ENCODE measurements at places on chromosomes 6 and 20.

GRCh38 chr20:43681991-43682410 is 15.1 kb downstream of the MYBL2 start:
- no peak for DNase-seq

DNA sequence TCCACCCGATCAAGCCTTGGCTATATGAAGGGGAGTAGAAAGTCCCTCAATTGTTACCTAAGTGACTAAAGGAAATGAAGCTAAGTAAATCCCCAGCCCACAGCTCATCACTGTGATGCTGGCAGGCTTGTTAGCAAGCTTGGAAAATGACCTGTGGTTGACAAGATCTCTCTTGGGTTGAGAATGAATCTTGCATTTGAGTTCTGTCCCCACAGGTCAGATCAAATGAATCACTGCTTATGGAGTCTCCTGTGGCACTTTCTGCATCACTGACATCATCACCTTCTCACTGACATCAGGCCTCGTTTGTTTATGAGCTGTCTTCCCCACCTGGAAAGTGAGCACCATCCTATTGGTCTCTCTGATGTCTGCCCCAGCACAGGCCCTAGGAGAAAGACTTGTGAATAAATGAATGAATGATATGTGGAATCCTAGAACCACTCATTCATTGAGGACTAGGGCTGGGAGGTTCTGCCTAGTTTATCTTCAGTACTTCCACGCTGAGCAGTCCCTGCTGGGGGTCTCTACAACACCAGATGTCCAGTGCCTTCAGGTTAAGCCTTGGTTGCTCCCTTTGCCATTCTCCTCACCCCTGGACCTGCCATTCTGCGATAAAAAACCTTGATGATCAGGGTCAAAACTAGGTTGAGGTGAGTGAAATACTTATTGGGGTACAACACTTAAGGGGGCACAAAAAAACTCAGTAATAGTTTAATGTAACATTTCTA is 318.4 kb upstream of the MOCS1 start:
- no peak for DNase-seq

DNA sequence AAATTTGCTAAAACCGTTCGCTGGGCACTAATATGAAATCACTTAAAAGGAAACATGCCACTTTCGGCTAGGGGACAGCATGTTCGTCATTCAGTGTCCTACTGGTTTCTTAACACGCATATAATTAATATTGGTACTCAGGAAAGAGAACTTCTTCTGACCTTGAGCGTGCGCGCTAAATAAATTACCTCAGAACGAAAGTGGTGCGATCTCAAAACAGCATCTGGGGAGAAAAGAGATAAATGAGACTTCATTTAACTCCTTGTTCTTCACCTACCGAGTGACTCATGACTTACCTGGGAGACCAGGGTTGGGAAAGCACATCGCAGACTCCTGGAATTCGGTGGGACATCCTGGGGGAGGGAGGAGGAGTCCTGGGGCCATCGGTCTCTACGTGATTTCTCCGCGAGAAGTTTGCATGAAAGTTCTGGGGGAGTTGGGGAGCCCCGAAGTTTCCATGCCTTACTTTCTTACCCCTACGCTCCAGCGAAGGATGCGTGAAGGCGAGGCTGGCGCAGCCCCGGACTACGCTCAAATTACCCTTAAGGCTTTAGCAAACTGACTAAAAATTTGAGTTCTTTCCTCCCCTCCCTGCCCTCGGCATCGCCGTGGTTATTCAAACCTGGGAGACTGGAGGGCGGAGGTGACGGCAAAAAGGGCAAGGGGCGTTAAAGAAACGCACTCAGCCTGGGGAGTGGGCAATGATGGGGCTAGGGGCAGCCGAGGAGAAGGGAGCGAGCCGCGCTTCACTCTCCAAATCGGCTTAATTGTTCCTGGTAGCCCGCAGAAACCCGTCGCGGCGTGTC is 1.1 kb upstream of the BEND6 start:
- DNase-seq, result no peak

GRCh38 chr6:144320741-144321140 is 35.6 kb downstream of the UTRN start:
- DNase-seq, result no peak

DNA sequence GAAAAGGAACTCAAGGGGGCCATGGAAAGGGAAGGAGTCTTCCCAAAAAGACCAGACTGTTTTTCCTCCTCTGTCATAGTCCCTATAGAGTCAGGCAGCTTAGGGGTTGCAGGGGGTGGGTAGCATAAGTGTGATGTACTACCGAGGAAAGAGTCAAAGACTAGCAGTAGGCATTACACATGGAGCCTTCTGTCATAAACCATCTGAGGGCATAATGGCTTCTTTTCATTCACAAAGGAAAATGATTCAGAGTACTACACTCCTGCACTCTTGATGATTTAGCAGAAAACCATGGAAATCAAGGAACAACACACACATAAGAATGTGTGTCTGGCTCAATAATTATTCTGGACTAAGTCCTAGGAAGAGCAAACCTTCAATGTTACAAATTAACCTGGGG is 14.9 kb downstream of the PLN start:
- DNase-seq, result no peak

DNA sequence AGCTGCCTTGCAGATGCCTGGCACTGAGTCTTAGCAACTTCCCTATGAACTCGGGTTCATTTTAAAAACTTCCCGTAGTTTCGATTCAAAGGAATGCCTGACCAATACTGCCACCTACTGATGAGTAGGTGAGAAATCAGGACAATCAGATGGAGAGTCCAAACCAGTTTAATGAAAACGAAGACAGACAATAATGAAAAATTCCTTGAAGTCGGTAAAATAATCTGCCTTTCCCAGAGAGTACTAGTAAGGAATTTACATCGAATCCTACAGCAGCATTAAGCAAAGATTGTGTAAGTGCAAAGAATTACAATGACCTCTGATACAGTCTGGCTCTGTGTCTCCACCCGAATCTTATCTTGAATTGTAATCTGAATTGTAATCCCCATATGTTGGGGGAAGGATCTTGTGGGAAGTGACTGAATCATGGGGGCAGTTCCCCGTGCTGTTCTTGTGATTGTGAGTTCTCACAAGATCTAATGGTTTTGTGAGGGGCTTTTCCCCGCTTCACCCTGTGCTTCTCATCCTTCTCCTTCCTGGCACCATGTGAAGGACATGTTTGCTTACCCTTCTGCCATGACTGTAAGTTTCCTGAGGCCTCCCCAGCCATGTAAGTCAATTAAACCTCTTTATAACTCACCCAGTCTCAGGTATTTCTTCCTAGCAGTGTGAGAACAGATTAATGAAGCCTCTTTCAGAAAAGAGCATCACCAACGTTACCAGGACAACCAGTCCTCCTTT is 134.4 kb downstream of the ARHGAP18 start:
- DNase-seq, result no peak

- no peak for DNase-seq
Observed at GRCh38 chr6:2749969-2750600, 637 bp downstream of the MYLK4 start.

- no peak for DNase-seq
Observed at GRCh38 chr6:30211306-30211705, 1.9 kb downstream of the TRIM26 start.

DNA sequence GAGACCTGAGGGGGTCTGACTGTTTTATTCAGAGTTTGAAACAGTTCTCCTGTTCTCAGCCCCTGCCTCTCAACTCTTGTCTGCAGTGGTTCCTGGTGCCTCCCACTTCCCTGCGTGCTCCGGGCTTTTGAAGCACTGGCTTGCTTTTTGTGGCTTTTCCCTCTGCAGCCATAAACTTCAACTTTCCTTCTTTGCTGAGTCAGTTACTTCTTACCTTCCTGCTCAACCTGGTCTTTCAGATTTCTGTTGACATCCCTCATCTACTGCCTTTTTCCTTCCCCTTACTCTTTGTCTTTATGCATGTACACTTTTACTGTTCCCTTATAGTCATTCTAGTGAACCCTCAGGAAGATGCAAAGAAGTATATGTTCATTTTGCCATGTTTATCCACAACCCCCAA is 57.4 kb downstream of the ASXL1 start:
- DNase-seq, result no peak

DNA sequence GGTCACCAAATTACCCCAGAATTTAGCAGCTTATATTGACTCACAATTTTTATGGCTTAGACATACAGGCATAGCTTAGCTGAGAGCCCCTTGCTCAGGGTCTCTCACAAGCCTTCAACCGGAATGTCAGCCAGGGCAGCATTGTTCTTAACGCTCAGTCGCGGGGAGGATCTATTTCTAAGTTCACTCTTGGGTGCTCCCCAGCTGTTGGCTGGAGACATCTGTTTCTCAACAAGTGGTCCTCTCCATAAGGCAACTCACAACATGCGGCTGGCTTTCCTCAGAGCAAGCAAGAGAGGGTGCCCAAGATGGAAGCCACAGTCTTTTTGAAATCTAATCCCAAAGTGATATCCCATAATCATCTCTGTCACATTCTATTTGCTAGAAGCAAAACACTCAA is 46.6 kb downstream of the SLX4IP start:
- no peak for DNase-seq

GRCh38 chr20:46545077-46545826 is 5.2 kb downstream of the OCSTAMP start:
- peak; percentile 49 for DNase-seq

DNA sequence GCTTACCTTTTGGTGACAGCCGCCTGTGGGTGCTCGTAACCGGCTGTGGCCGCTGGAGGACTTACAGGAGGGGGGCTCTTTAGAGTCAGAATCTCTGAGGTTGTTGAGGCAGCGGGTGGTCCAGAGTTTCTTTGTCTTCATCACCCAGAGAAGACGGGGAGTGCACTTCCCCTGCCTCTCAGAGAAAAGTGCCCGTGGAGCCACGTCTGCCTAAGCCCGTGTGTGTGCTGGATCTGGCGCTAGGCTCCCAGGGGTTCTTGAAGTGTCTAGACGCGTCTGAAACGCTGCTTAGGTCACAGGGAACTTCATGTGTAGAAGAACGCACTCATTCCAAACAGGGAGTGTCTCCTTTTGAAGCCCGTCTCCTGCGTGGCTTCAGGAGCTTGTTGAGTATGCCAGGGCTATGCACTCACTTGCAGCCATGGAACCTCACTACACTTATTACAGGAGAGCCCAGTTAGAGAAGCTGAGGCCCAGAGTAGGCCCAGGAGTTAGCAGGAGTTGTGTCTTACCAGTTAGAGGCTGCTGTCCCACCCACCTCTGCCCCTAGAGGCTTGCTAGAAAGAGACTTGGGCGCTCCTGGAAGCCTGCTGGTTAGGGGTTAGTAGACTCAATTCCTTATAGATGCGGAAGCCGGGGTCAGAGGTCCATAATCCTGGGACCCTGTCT is 1.3 kb downstream of the LSM14B start:
- no peak for DNase-seq

GRCh38 chr6:52286798-52287432 is 2.4 kb upstream of the MCM3 start:
- DNase-seq, result peak; percentile 40

- DNase-seq, result no peak
Observed at GRCh38 chr6:18493382-18493891, 106.3 kb downstream of the RNF144B start.

- DNase-seq, result no peak
Observed at GRCh38 chr20:45044601-45045000, 56.3 kb downstream of the KCNS1 start.

DNA sequence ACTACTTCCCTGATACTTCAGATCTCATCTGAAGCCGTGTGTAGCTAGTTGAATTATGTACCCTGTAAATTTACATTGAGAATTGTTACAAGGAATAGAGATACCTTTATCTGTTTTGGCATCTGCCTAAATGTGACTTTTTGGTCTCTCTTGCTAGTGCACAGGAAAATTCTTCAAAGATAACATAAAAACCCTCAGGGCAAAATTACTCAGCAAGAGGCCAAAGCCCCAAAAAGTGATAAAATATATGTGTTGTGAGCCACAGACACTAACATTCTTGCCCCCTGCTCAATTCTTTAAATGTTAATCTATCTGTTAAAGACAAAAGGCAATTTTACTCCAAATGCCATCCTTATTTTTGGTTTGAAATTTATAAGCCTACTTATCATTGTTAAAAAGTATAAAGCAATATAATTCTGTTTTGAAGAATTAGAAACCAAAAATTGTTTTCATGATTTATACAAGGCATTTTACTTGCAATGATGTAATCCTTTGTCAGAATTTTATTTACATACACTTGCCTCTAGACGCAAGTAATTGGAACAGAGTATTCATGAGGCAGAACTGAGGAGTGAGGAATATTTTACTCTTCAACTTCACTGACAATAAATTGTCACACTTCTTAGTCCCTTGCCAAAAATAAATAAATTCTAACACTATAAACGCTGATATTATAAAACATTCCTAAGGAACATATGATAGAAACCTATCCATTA is 186.2 kb downstream of the EPM2A start:
- no peak for DNase-seq

DNA sequence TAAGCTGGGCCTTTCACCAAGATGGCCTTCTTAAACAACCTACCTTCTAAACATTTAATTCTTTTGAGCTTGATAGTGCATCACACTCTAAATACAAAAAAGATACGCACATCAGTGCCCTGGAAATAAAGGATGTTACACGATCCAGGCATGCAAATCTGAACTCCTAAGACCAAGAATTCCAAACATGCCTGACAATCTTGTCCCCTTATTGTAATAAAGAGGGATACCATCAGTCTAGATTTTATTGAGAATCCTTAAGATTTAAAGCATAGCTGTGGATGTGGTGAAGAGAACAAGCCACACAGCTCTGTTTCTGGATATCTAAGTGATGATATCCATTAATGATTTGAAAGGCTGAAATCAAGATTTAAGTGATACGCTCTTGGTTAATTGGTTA is 13.0 kb downstream of the ZNF451 start:
- no peak for DNase-seq
